ENCODE measurements at places on chromosomes 6 and 20. TPM values are rescaled to one million over a fixed set of nuclear protein-coding genes. Genes with fewer than 3 reads are reported as not detected.

DNA sequence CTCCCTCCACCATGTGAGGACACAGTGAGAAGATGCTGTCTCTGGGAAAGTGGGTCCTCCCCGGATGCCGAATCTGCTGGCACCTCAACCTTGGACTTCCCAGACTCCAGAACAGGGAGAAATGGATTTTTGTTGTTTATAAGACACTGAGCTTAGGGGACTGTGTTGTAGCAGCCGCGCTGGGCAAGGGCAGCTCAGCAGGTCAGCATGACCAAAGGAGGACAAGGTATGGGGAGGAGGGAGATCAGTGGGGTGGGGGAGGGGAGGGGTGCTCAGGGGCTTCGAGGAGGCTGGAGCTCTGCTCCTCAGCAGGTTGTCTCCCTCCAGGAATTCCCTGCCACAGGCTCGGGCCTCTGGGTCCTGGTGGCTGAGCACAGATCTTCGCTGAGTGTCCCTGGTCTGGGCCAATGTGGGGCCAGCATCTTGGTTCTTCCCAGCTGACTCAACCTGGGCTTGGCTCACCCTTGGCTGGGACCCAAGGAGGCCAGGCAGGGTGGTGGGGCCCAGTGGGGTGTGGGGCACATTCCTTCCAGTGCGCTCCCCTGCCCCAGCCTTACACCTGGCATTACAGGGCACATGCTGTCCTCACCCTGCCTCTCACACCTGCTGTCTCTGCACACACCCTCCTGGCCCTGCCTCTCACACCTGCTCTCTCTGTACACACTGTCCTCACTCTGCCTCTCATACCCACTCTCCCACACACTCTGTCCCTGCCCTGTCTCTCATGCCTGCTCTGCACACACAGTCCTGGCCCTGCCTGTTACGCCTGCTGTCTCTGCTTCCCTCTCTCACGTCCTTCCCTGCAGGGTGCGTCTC lies 107.3 kb downstream of the SYCP2 start:
- no peak for DNase-seq

- DNase-seq = no peak
Observed at GRCh38 chr6:156774863-156775405, 2.2 kb upstream of the ARID1B start.

- DNase-seq = no peak
Observed at GRCh38 chr6:33088931-33089620, 13.3 kb downstream of the HLA-DPB1 start.

DNA sequence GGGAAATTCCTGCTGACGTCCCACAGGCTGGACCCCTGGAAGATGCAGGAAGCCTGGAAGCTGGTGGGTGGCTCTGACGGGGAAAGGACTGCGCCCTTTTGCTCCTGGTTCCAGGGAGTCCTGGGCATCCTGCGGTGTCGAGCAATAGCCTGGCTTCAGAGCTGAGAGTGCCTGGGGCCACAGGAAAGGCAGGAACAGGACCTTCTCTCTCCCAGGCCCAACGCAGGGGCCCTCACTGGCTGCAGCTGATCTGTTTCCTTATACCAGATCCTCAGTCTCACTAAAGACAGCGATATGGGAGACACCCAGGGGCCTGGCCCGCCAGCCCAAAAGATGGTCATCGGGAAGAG lies 1.4 kb downstream of the B3GALT4 start:
- no peak for DNase-seq

DNA sequence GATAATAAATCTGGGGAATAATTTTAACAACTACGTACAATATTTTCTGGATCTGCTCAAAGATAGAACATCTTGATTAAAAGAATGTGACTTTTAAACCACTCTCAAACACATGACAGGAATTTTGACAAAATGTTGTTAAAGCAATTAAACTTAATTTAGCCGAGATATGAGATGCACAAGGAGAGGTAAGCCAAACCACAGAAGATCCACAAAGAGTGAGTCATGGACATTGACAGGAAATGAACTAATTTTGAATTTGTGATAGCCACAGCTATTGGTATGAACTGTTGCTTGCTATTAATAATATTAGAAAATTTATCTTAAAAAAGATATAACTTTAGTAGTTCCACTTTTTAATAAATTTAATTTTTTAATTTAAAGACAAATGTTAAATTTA lies 27.8 kb upstream of the VGLL2 start:
- DNase-seq = no peak

DNA sequence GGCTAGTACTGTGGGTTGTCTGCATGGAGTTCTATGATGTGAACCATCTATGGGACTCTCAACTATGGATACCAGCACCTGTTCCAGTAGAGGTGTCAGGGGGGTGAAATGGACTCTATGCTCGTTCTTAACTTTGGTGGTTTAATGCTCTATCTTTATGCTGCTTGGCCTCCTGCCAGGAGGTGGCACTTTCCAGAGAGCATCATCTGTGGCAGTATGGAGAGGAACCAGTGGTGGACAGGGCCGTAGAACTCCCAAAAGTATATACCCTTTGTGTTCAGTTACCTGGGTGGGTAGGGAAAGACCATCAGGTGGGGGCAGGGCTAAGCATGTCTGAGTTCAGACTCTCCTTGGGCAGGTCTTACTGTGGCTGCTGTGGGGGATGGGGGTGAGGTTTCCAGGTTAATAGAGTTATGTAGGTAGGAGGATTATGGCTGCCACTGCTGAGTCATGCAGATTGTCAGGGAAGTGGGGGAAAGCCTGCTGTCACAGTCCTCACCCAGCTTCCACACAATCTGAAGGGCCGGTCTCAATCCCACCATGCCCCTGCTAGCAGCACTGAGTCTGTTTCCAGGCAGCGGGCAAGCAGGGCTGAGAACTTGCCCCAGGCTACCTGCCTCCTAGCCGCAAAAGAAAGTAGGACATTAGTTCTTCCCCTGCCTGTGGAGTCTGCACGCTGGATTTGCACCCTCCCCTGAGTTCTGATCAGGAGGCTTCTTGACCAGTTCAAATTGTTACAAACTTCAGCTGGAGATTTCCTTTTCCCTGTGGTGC lies 284.0 kb downstream of the KCNQ5 start:
- DNase-seq = no peak

GRCh38 chr6:91653895-91654294 lies 1067.0 kb upstream of the MAP3K7 start:
- no peak for DNase-seq

DNA sequence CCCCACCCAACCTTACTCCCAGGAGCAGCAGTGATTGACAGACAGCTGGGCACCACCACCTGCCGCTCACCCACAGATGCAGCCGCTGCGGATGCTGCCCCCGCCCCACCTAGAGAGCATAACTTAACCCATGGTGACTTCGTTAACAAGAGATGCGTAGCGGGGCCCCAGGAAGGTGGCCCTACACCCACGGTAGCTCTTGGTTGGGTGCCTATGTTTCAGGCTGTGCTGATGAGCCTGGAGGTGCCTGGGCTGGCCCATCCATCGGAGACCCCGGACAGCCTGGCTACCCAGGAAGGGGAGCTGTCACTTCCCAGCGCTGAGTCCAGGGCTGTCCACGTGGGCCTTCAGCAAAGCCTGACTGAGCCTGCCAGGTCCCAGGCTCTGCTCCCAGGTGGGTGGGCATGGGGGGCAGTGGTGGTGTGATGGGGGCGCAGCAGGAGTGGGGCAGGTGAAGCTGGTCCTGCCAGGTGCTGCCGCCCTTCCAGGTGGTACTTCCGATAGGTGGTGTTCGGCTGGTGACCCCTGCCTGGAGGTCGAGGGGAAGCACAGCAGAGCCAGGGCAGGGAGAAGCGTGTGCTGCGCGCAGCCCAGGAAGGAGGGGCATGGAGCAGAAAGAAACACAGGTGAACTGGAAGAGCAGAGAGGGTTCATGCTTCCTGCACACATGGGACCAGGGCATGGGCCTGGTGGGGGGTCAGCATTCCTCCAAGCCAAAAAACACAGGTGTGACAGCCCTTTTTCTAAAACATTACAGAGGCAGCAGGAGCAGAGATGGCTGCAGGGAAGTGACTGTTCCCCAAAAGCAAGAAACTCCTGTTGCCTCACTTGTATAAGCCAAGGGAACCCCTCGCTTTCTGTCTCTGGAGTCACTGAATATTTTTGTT lies 56.9 kb downstream of the SYNJ2 start:
- DNase-seq = no peak

DNA sequence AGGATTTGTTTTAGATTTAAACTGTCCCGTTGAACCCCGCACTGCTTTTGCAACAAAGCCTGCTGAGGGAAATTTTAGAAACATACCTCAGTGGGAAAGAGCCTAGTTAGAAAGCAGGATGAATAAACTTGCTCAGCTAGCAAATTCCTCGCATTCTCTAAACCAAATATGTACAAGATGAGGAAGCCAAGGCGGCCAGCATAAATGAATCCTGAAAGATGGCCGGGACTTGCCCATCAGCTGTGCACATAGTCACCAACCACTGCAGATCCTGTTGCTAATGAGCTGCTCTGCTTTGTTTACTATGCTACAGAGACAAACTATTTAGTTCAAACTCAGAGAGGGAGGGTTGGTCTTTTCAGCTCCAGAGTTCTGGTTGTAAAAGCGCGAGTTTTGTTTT lies 49.0 kb downstream of the TMEM170B start:
- DNase-seq = no peak

GRCh38 chr6:5138995-5139827 lies 54.1 kb downstream of the PPP1R3G start:
- no peak for DNase-seq

GRCh38 chr6:21908161-21908848 lies 314.8 kb downstream of the SOX4 start:
- DNase-seq = no peak

DNA sequence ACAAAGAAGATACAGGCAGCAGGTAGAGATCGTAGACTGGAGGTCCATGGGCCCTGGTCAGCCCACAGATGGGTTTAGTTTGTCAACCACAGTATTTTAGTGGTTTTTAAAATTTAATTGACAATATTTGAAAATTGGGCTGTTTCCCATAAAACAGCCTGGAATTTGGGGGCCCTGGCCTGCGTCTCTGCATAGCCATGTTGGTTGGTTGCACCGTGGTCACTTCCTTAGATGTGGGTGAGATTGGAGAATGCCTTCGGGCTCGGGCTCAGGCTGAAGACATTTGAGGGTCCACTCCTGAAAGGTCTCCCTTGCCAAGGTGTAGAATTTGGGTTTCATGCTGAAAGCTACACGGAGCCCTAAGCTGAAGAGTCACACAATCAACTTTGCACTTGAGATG lies 7.7 kb downstream of the DUSP22 start:
- DNase-seq = no peak

- DNase-seq = no peak
Observed at GRCh38 chr20:1879934-1880333, 15.3 kb upstream of the SIRPA start.

- DNase-seq = no peak
Observed at GRCh38 chr6:91678679-91679446, 1092.0 kb upstream of the MAP3K7 start.

- no peak for DNase-seq
Observed at GRCh38 chr6:41536795-41537758, 9.1 kb upstream of the FOXP4 start.

GRCh38 chr6:104162036-104162669 lies 697.6 kb downstream of the HACE1 start:
- DNase-seq = no peak

ERVFRD-1 gene
- 0.76 TPM for total RNA-seq

GABRR1 gene
- 1.5 TPM for total RNA-seq

MYT1 gene
- not detected for total RNA-seq

ELOVL2 gene
- not detected for total RNA-seq

Measured in esophagus squamous epithelium (tissue), 5 donors.